ENCODE measurements at places on chromosomes 1 and 21. TPM values are rescaled to one million over a fixed set of nuclear protein-coding genes. Genes with fewer than 3 reads are reported as not detected.
A peak's percentile ranks its signal among the peaks of the same experiment; 100 is the strongest.

The AIRE gene
- total RNA-seq: not detected

GRCh38 chr21:42622284-42622683 is 31.1 kb upstream of the PDE9A start:
- DNase-seq: no peak

The BRDT gene
- total RNA-seq: not detected

DNA sequence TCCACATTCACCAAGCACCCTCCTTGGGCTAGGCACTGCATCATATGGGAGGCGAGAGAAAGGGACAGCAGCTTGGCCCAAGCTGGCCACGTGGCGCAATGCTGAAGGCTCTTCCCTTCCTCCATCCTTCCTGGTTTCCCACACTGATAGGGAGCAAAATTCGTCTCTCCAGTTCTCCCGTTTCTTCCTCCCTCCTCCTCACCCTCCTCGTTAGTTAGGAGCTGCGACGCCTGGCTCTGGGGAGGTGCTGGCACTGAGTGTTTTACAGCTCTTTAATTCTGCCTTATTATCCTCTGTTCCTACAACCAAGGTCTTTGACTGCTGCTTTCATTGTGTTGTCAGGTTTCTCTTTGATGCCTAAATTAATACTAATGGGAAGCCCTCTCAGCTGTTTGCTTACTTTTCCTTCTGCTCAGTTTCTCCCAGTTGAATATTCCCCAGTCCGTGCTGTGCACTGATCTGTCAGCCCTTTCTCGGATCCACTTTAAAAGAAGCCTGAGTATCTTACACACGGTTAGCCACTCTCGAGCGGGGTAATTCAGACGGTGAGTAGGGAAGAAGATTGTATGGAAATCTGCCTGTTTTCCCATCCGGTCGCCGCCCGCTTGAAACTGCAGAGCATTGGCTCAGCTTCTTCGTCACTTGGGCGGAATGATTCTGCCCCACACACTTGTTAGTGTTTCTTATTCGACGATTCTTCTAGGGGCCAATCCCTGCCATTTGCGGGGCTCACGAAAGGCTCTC is 56.2 kb upstream of the SMYD2 start:
- no peak for DNase-seq

- no peak for DNase-seq
These were observed 24.0 kb upstream of the BTG3 start for GRCh38 chr21:17636711-17637110.

GRCh38 chr21:42309753-42310213 is 5.4 kb downstream of the TFF3 start:
- no peak for DNase-seq

DNA sequence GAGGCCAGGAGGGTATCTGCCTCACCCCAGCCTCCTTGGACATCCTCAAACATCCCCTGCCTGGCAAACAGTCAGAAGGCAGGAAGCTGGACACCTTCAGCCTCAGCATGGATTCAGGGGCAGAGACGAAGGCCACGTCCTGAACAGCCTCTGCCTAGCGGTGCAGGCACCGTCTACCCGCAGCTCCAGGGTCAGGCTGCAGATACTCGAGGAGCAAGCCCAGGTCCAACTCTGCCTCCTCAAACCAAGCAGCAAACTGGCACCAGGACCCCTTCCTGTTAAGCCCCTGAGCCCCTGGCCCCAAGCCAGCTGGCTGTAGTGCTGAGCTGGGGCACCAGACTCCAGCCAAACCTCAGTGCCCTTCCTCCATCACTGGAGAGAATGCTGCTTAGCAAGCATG is 494.7 kb downstream of the NPHP4 start:
- DNase-seq: no peak

GRCh38 chr21:32311621-32312020 is 13.0 kb downstream of the MRAP start:
- no peak for DNase-seq

- no peak for DNase-seq
These were observed 23.4 kb downstream of the KCNQ4 start for GRCh38 chr1:40806731-40807695.

GRCh38 chr1:208132287-208132882 is 111.8 kb downstream of the PLXNA2 start:
- peak; percentile 90 for DNase-seq

DNA sequence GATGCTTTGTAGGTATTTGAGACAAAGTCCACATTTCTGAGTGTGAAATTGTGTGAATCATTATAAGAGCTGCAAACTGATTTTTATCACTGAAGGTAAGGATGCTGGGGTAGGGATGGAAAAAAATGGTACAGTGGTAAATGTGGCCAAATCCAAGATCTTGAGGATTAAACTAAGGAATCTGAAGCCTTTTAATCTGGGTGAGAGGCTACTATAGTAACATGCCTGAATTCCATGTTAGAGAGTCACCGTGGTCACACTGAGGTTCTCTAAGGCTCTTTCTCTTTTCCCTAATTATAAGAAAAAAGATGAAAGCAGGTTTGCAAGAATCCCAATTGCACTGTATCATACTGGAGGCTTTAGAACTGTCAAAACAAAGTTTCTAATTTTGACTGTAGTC is 17.6 kb downstream of the PTGER3 start:
- DNase-seq: no peak

DNA sequence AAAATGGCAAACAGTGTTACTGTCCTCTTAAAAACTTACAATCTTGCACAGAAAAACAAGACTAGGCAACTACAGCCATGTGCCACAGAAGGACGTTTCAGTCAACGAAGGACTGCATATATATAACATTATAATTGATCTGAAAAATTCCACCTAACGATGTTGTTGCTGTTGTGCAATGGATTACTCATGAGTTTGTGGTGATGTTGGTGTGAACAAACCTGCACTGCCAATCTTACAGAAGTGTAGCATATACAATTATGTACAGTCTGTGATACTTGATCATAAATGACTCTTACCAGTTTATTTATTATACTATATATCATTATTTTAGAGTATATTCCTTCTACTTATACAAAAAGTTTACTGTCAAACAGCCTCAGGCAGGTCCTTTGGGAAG is 6.8 kb upstream of the VAMP4 start:
- DNase-seq: no peak

DNA sequence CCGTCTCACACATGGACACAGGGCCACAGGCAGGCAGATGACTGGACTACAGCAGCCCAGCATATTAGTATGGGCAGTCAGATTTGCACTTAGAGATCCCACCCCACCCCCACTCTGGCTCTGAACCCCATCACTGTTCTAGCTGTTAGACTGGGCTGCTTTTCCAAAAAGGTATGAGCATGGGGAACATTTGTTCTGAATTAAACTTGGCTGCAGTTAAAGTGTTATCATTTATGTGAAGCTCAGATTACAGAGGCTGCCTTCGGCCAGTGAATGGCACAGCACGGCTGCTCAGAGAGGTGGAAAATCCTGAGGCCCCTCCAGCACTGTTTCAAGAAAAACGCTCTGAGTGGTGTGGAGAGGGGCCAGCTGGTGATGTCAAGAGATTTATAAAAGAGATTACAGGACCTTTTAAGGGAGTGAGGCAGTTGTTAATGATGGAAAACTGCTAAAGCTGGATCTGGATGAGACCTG is 6.9 kb upstream of the NOS1AP start:
- DNase-seq: no peak

The KRTAP12-1 gene
- total RNA-seq: not detected

GRCh38 chr1:65846866-65847265 is 54.2 kb downstream of the PDE4B start:
- DNase-seq: no peak

The PDC gene
- not detected for total RNA-seq

The GNG4 gene
- total RNA-seq: 16.3 TPM

DNA sequence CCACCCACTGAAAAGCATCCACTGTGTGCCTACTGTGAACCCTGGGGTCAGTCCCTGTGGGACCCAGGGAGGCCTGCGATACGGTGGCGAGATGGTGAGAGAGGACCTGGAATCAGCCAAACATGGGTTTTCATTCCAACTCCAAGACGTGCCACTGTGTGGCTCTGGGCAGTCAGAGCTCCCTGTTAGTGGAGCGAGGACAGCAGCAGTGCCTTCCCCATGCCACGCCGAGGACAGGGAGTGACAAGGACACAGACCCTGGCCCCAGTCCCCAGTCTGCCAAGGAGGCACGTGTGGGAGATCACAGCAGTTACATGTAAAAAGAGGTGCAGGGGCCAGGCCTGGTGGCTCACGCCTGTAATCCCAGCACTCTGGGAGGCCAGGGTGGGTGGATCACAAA is 50.9 kb upstream of the TMEM51 start:
- no peak for DNase-seq

The CDK18 gene
- 35.3 TPM for total RNA-seq

- DNase-seq: peak; percentile 87
These were observed at the start of gene ATXN7L2 for GRCh38 chr1:109483672-109484518. TSS of gene ATXN7L2 (plus strand) at chr1:109483905. CDS start at chr1:109483954, 49 bp downstream.

DNA sequence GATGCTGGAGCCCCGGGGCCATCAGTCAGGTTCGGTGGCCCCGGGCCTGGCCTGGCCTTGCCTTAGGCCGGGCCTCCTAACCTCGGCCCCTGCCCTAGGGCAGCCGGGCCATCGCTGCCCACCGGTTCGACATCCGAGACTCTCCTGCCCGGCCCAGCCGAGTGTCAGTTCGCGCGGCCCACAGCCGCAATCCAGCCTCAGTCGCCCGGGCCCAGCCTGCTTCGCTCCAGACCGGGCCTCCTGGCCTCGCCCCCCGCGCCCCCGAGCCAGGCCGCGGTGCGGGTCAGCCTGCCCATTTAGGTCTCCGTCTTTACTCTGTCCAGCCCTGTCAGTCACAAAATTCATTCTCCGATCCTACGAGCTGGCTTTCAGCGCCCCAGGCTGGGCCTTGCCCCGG is 777 bp downstream of the LRRC41 start:
- no peak for DNase-seq

The SLC30A2 gene
- total RNA-seq: not detected

- no peak for DNase-seq
These were observed 200.6 kb downstream of the GRIK1 start for GRCh38 chr21:29739176-29739575.

- no peak for DNase-seq
These were observed 437 bp downstream of the IFNLR1 start for GRCh38 chr1:24186711-24186992.

The PLPPR4 gene
- not detected for total RNA-seq

DNA sequence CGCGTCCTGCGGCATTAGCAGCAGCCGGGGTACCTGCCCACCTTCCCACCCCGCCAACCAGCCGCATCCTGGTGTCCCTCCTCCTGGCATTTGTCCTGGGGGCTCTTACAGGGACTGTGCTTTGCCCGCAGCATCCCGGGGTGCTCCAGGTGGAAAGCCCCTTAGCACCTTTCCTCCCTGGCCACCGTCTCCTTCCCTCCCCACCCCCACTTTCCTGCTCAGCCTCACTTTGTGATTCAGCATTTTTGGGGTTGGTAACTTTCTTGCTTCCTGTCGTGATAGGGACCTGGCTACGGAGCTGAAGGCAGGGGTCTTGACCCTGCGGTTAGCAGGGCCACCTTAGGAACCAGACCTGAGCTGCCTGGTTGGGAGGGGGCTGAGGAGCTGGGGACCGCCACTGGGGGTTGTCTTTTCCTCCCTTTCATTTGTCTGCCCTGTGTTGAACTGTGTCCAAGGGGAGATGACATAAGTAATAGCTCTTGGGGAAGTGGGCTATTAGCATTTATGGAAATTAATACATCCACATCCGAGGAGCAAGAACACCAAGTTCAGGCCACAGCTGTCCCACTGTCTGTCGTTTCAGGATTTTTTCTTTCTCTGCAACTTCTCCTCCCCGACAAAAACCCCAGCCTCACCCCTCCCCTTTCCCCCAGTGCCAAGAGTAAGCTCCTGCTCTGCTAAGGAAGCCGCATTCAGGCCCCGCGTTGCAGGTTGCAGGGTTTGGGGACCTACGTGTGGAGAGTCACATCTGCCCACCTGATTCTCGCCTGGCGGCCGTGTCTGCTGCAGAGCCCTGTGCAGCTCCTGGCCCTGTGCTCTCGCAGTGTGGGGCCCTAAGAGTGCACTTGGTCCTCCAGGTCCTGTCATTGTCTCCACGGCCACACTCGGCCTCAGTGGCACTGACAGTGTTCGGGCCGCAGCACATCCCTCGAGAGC is 1.6 kb upstream of the NPHP4 start:
- DNase-seq: no peak

- no peak for DNase-seq
These were observed 179.1 kb downstream of the FOXD2 start for GRCh38 chr1:47616906-47617305.

GRCh38 chr21:35635261-35635660 is 425.1 kb downstream of the SETD4 start:
- DNase-seq: no peak

DNA sequence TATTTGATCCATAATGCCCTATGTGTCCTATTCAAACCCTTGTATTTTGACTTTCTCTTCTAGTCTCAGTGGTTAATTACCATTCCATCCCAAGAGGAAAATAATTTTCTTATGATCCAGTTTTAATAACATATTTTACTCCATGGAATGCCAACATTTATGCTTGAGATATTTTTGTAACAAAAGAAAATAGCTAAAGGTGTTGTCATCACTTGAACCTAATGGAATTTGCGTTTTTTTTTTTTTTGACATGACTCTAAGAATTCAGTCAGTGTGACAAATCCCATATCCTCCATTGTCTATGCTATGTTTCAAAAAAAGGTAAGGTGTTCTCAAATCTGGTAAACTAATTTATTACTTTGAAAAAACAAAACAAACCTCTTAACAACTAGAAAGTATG is 324.1 kb upstream of the ADAMTS5 start:
- DNase-seq: no peak

DNA sequence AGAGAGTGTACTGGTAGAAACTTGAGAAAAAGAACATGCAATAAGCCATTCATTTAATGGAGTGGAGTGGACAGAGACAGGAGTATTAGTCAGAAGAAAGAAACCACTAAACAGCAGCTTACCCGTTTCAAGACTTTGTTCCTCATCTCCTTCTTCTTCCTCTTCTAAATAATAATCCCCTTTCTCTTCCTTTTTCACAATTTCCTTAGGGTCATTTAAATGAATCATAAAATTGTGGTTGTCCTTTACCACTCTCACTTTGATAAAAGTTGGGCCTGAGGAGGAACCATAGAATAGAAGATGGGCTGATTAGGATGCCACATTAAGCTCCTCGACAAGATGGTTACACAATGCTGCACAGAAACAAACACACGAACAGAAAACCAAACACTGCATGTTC is 109.6 kb downstream of the WDR3 start:
- DNase-seq: no peak

DNA sequence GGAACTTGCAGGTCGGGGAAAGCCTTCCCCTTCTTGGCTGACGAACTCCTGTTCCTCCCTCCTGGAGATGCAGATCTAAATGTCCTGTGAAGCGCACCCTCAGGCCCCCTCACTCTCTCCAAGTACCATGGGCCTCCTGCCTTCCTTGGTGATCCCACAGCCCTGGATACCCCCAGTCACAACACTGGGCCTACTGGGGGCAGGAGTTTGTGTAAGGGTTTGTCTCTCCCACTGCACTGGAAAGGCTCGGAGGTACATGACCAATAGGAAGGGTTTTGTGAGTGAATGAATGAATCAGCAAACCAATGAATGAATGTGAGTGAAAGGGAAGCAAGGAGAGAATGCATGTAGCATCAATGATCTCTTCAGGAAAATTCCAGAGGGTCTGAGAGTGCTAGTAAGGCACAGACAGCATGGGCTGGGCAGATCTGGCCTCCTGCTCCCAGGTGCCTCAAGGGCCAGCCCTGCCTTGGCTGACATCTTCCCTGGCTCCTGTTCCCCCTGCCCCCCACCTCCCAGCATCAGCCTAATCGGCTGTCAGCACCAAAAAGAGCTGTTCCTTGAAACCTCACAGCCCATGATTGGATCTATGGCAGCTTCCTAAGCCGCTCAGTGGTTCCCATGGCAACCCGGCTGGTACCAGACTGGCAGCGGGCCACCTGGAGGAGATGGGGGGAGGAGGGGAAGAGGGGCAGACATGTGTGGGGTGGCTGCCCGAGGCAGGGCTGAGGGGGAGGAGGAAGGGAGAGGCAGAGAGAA is 95.8 kb downstream of the VWA5B1 start:
- no peak for DNase-seq

GRCh38 chr1:244801246-244801645 is 34.2 kb upstream of the COX20 start:
- DNase-seq: no peak
